ENCODE measurements at places on chromosomes 6 and 20. TPM values are rescaled to one million over a fixed set of nuclear protein-coding genes. Genes with fewer than 3 reads are reported as not detected.

The RGS17 gene
- total RNA-seq: 0.20 TPM

The CPXM1 gene
- 1.2 TPM for total RNA-seq

The ERVFRD-1 gene
- total RNA-seq: not detected

The MAS1 gene
- not detected for total RNA-seq

The DDX43 gene
- not detected for total RNA-seq

The SAMD3 gene
- total RNA-seq: not detected

The MOG gene
- not detected for total RNA-seq

The THBD gene
- total RNA-seq: 1.4 TPM

The SCP2D1 gene
- not detected for total RNA-seq

The EPHA7 gene
- total RNA-seq: 7.0 TPM

The PLCB1 gene
- total RNA-seq: 11.8 TPM

- DNase-seq: peak; percentile 17
These were observed 484.0 kb downstream of the UTRN start for GRCh38 chr6:144769142-144769541.

DNA sequence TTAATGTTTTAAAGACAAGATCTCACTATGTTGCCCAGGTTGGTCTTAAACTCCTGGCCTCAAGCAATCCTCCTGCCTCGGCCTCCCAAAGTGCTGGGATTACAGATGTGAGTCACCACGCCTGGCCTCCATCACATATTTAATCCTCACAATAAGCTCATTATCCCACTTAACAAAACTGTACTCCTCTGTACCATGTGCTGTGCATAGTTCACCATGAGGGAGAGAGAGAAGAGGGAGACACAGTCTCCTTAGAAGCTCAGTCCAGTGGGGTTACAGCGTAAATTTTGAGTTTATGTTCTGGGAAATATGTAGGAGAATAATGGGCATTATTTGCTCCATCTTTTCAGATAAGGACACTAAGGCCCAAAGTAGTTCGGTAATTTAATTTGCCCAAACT lies 7.9 kb upstream of the CPNE5 start:
- no peak for DNase-seq

- DNase-seq: no peak
These were observed 104.4 kb upstream of the BTBD3 start for GRCh38 chr20:11813106-11813890.

DNA sequence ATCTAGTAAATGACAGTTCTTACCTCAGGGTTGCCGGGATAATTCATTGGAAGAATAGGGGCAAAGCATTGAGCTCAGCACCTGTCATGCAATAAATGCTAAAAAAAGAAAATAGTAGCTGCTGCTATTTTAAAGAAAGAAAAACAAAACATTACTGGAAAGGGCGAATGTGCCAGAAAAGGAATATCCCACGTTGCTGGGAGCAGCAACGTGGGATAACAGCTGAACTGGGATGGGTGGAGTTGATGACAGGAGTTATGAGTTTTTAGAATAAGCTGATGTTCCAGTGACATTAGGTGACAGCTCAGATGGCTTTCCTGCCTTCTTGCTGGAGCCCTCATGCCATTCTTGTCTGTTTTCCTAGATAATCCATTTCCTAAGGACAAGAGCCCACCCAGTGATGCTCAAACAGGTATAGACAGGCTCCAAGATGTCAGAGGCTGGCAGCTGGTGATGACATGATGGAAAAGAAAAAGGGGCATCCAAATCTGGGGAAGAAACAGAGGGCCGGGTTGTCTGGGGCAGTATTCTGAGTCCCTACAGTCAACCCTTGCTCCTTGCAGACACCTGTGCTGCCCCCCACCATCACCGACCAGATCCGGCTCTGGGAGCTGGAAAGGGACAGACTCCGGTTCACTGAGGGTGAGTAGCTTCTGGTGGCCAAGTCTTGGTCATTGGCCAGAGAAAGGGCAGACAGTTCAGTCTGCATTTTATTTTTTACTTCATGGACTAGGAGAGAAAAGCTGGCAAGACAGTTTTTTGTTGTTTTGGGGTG lies 1.1 kb upstream of the VARS2 start:
- DNase-seq: no peak

DNA sequence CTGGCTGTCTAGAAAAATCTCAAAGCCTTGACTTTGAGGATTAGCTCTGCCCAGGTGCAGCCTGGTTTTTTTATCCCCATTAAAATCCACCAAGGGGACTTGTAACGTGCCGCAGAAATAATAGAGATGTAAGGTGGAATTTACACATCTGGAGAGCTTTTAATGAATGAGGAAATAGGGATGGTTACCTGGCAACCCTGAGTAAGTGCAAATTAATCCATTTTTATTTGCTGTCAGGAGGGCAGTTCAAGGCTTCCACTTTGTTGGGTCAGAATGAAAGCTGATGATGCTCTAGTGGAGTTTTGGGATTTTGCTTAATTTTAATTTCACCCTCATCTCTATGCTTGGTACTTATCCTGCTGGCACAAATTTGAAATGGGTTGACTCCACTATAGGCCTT lies 163.4 kb upstream of the CEP162 start:
- DNase-seq: no peak

- no peak for DNase-seq
These were observed 11.5 kb downstream of the PRDM1 start for GRCh38 chr6:106097411-106098231.

- DNase-seq: peak; percentile 16
These were observed 135.3 kb upstream of the DEFB112 start for GRCh38 chr6:50185006-50185405.

DNA sequence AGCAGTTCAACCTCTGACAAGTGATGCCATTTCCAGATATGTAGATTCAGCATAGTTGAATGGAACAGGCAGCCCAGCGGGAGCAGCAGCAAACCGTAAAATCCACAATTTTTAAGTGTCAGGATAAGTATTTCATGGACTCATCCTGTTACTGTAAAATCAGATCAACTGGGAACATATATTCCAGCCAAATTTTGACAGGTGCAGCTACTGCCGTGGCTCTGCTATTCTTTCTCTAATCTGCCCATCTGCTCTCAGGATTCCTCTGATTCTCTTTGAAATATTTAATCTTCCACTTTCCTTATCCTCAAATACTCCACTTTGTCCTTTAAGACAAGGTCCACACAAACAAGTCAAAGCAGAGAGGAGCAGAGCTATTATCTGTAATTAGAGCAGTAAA lies 245.4 kb upstream of the ASCC3 start:
- DNase-seq: no peak

DNA sequence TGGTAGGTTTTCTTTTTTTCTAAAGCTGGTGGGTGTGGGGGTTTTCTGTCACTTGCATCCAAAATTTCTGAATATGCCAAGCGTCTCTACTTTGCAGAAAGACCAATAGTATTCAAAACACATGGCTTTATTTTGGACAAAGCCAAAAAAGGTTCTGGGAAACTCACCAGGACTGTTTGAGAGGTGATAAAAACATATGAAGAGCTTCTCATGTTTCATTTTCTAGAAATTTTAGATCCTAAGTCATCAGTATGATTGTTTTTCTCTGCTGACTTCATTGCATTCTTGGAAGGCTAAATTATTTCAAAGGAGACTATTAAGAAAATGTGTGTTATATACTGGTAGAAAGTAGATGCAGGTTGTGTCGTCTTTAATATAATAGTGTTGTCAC lies 51.3 kb downstream of the GCLC start:
- no peak for DNase-seq

DNA sequence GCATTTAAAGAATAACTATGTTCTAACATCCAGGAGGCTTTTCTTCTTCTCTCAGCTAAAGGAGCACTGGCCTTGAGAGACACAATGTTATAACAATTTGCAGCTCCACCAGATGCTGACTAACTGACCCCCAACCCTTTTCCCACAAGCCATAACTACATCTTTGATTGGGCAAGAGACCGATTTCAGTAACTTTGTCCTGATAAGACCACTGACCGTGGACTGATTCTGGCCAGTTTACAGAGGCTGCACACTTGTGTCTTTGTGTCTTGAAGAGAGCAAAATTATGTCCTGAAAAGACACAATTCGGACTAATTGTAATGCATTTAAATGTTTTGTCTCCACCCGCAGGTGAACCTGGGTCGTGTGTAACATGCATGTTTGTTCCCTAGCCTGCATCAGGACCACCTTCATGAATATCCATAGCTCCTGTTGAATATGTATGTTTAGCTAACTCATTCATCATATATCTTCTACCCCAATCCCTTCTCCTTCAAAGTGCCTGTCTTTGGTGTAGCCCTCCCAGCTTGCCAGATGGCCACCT lies 22.3 kb downstream of the ABRACL start:
- no peak for DNase-seq

DNA sequence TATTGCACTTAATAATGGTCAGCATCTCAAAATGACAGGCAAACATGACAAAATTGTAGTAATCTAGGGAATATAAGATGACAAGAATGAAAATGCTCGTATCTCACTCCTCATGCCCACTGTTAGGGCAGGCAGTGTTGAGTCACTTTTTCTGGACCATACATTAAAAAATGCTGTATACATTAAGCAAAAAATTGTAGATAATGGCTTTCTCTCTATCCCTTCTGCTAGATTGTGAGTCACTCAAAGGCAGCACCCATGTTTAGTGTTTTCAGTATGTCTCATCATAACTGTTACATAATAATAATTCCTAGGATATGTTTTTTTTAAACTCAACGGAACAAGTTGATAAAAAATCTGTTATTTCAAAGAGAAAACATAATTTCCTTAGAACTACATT lies 199.3 kb downstream of the TENT5A start:
- peak; percentile 1 for DNase-seq

GRCh38 chr6:52009466-52010140 lies 77.8 kb downstream of the PKHD1 start:
- no peak for DNase-seq

DNA sequence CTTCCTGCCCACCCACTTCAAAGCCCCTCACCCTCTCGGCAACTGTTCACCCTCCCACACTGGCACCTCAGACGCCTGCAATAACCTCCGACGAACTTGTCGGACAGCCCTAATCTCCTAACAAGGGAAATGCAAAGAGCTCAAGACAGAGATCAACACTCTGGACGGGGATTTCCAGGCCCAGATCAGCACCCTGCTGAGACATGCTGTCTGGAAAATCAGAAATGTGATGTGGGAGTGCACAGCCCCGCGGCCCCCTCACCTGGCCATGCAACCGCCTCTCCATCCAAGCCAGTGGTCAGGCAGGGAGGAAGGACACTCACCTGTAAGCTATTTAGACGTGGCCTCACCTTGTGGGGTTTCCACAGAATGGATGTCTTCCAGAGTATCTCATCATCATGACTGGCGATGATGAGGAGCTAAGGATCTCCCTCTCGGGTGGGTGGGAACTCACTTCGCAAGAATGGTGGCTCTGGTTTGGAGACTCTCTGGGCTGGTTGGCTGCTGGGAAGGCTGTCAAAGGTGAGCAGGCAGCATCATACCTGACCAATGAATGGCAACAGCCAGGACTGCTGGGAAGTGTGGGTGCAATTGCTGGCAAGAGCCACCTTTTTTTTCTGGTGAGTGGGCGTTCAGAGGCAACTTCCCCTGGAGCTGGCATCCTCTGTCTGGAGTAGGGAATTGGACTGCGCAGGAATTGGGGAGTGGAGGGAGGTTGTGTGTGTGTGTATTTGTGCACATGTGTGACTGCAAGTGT lies 28.1 kb upstream of the ADTRP start:
- DNase-seq: no peak

DNA sequence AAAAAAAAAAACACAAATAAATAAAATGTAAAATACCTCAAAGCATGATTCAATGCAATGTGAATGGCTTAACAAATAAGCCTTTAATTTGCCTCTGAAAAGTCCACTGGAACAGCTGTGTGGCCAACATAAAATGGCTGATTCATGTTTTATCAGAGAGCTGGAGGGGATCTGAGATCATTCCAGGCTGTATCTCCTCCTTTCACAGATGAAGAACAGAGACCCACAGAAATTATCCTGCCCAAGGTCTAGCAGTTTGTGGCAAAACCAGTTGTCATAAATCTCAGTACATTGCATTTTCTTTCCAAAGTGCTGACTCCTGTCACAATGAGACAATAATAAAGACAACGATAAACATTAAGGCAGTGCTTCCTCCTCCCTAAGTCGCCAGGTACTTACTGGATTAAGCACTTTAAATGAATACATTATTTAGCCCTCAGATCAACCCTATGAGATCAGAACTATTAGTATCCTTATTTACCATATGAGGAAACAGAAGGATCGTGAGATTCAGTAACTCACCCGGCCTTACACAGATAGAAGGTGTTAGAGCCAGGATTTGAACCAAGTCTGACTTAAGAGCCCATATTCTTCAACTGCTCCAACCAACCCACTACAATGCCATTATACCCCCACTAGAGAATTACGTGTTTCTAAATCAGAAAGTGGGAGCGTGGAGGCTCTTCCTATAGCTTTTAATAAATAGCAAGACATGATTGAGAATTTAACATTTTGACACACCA lies 118.3 kb downstream of the KIF13A start:
- DNase-seq: peak; percentile 20

DNA sequence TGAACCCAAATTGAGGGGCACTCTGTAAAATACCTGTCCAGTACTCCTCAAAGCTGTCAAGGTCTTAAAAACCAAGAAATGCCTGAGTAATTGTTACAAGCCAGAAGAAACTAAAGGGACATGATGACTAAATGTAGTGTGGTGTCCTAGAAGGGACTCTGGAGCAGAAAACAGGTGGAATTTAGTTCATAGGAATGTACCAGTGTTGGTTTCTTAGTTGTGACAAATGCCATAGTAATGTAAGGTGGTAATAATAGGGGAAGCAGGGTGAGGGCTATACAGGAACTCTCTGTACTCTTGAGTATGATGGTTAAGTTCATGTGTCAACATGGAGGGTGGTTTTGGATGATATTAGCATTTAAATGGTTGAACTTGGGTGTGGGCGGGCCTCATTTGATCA lies 92.3 kb downstream of the CNBD2 start:
- no peak for DNase-seq

GRCh38 chr20:12790859-12791258 lies 217.9 kb upstream of the SPTLC3 start:
- no peak for DNase-seq

DNA sequence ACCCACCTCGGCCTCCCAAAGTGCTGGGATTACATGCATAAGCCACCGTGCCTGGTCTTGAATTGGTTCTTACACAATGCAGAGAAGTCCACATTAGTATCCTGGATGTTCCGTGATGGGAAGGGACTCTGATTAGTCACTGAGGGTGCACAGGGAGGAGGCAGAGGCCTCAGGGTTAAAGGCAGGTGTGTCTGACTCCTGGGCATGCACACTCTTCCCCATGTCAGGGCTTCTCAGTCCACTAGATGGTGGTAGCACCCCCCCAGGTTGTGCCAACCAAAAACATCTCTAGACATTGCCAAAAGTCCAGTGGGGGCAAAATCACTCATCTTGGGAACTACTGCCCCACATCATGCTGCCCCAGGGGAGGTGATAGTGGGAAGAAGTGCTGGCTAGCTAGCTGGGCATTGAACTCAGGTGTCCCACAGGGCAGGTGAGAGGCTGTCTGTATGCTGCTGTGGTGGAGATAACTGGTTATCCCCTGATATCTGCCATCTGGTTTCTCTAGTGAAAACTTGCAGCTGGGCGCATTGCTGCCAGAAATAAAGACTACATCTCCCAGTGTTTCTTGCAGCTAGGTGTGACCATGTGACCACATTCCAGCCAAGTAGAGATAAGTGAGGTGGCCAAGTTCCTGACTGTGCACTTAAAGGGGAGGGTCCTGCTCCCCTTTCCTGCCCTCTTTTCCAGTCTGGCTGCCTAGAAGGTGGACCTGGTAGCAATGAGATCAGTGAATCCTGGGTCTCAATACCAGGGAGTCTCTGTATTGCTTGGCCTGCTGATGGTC lies 8.4 kb upstream of the NSFL1C start:
- no peak for DNase-seq
